ENCODE measurements at places on chromosomes 4 and X.

DNA sequence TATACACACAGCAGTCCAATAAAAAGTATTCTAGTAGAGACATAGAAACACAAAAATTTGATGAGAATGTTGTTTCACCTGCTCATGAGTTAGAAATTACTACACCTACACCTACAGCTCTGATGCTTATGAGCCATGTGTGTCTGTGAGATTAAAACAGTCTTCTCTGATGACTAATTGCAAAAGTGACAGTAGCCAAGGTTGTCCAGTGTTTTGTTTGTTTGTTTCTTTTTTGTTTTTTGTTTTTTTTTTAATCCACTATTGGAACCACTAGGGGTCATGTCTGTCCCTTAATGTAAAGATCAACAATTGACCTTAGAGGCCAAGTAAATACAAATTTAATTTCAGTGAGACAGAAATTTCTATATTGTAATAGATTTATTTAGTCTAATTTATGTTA lies 423.1 kb downstream of the TEX13C start:
- no peak for DNase-seq

- no peak for DNase-seq
Measured at GRCh38 chrX:48826876-48827653, 752 bp downstream of the ERAS start.

GRCh38 chr4:108917255-108917654 lies 154.4 kb upstream of the ETNPPL start:
- DNase-seq, result no peak

GRCh38 chrX:87728024-87728423 lies 210.4 kb downstream of the KLHL4 start:
- peak; percentile 13 for DNase-seq

DNA sequence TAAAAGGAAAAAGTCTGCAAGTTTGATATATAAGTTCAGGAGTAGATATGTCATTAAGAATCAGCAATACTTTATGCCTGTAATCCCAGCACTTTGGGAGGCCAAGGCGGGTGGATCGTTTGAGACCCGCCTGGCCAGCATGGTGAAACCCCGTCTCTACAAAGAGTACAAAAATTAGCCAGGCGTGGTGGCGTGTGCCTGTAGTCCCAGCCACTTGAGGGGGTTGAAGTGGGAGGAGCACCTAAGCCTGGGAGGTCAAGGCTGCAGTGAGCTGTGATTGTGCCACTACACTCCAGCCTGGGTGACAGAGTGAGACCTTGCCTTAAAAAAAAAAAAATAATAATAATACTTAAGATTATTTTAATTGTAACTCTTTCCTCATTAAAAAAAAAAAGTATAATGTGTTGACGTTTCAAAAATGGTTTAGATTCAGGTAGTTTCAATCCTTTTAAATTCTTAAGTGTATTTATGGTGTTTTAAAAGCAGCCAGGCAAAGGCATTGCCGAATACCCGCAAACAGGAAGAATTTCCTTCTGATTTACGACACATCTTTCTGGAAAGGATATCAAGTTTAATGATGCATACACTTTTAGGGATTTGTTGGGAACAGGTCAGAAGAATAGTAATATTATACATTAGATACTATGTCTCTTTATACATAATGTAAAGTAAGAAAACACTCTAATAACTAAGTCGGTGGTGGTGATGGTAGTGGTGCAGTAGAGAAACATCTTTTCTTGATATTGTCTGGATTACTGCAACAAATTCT lies 80.9 kb downstream of the KDM6A start:
- no peak for DNase-seq

- DNase-seq, result no peak
Measured at GRCh38 chrX:150316564-150316963, 46.6 kb upstream of the MAMLD1 start.

Measured in NCI-H1105 treated with DMSO at 0.1 percent for 48 hours (cell line).